ENCODE measurements at places on chromosomes 6 and 20. TPM values are rescaled to one million over a fixed set of nuclear protein-coding genes. Genes with fewer than 3 reads are reported as not detected.

KCNQ5 gene
- total RNA-seq: 0.43 TPM

GLP1R gene
- not detected for total RNA-seq

KIAA1755 gene
- total RNA-seq: 11.3 TPM

SNAP91 gene
- total RNA-seq: under 0.01 TPM

PGBD1 gene
- 3.5 TPM for total RNA-seq

All from placental epithelial cell (primary cell).